ENCODE measurements at places on chromosomes 5 and 9. TPM values are rescaled to one million over a fixed set of nuclear protein-coding genes. Genes with fewer than 3 reads are reported as not detected.

- DNase-seq, result no peak
Observed at GRCh38 chr5:107112216-107112615, 558.5 kb downstream of the EFNA5 start.

GRCh38 chr5:141657404-141657803, 6.2 kb upstream of the FCHSD1 start:
- DNase-seq, result no peak

DNA sequence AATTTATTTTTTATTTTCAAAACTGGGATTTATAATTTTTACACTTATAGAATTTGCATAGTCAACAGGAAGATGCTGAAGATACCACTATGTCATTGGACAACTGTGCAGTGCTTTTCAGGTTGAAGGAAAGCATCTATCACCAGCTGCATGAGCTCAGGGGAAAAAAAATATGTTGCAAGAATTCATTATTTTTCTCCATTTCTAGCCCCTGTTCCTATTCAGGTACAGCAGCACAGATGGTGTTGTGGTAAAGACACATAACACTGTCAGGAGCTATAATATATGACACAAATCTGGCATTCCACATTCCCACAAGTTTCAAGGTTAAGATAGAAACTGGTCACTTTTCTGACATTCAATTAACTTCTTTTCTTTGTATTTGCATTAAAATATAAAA, 1088.6 kb downstream of the MAT2B start:
- no peak for DNase-seq

DNA sequence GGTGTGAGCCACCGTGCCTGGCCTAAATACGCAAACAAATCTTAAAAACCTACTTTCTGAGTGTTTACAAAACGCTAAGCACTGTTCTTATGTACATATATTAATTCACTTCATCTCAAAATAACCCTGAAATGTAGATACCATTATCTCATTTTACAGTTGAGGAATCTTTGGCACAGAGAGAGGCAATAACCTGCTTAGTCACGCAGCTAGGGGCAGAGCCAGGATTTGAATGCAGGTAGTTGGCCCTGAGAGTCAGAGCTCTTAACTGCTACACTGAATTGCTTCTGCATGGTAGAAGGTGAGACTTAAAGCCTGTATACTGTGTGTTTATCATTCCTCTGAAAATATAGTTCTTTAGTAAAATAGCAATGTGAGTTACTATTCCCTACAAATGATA, 21.9 kb downstream of the ARHGEF37 start:
- DNase-seq, result no peak

DNA sequence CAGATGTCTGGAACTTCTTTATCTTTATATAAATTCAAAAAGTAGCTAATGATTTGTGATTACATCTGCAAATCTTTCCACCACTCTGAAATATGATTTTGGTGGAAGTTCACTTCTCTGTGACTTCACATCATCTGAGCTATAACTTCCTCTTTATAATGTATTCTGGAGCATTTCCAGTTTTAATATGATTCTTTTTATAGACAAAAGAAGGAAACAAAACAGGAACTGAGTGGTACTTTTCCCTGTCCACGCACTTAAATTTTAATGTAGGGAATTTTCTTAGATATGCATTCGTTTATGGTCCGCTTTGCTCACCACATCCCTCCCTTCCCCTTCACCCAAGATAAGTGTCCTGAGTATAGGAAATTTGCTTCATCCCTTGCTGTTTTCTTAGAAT, 333.5 kb downstream of the CHSY3 start:
- DNase-seq, result no peak

DNA sequence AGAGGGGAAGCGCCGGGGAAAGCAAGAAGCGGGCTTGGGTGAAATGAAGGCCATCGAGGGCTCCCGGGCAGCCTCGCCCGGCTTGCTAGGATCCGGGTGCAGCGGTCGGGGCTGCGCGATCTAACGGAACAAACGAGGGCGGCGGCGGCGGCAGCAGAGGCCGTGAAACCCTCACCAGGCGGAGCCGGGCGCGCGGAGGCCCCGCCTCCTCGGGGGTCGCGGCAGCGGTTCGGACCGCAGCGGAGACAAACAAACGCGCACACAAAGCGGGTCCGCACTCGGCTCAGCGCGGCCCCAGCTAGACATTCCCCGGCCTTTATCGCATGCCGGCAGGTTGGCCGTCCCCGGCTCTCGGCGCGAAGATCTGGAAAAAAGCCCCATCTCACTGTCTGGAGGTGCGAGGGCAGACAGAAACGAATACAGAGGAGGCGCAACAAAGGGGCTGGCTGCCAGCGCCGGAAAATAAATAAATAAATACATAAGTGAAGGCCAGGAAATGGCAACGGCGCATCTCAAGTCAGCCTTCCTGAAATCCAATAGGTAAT, 10.5 kb upstream of the TRIM36 start:
- no peak for DNase-seq

GRCh38 chr9:92607088-92607487, 62.8 kb downstream of the IPPK start:
- DNase-seq, result no peak

GRCh38 chr5:172312286-172312685, 28.7 kb upstream of the UBTD2 start:
- DNase-seq, result no peak

DNA sequence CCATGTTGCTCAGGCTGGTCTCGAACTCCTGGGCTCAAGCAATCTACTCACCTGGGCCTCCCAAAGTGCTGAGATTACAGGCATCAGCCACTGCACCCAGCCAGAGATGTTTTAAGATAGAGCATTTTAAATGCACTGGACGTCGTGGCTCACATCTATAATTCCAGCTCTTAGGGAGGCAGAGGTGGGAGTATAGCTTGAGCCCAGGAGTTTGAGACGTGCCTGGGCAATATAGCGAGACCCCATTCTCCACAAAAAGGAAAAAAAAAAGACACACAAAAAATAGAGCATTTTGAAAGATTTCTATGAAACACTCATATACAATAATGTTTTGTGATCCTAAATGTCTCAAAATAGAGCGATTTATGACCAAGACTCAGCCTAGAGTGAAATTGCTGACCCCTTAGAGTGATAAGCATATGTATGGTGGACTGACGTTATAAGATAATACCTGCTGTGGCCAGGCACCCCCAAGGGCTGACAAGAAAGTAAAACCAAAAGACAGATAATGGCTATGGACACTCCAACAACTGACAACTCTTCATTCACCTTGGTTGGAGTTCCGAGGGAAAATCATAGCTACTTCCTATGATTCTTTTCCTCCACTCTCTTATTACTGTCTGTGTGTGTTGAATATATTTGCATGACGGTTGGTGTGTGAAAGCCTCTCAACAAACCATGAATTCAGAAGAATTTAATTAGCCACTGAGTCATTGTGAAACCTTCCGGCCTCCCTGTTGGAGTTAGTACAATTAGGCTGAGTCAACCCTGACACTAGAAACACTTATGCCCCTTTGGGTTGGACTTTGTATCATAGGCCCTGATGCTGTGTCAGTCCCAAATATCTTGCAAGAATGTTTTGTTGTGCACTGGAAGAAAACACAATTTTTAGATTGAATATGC, 526.5 kb upstream of the NUDT12 start:
- no peak for DNase-seq

DNA sequence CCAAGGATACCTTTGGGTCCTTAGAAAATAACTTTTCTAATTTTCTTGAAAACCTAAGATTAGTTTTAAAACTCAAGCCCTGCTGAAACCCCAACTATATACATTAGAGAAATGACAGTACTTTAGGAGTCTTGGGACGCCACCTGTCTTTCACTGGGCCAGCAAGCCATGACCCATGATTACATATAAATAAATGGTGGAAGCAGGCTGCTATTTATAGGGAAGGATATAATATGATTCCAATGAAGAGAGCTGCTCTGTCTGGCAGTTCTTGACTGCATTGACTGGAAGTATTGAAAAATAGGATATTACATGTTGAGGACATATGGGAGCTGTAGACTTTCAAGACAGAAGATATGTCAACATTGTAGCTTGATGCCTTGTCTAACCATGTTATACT, 7.3 kb downstream of the JMY start:
- no peak for DNase-seq

GRCh38 chr9:37221489-37222106, 101.2 kb downstream of the ZCCHC7 start:
- no peak for DNase-seq

- DNase-seq, result no peak
Observed at GRCh38 chr5:57327561-57328367, 153.9 kb downstream of the GPBP1 start.

DNA sequence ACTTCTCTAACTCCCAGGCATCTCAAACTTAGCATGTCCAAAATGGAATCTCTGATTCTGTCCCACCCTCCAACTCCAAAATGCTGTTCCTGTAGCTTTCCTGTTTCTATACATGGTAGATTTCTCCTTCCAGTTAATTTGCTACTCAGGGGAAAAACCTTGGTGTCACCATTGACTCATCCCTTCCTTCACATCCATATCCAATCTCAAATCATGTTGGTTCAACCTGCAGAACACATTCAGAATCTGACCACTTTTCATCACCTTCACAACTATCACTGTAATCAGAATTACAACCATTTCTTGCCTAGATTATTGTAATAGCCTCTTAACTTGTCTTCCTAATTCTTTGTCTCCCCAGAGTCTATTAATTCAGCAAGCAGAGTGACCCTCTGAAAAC, 10.8 kb downstream of the RIOK2 start:
- DNase-seq, result no peak

GRCh38 chr5:168301593-168302390, 10.3 kb downstream of the WWC1 start:
- no peak for DNase-seq

DNA sequence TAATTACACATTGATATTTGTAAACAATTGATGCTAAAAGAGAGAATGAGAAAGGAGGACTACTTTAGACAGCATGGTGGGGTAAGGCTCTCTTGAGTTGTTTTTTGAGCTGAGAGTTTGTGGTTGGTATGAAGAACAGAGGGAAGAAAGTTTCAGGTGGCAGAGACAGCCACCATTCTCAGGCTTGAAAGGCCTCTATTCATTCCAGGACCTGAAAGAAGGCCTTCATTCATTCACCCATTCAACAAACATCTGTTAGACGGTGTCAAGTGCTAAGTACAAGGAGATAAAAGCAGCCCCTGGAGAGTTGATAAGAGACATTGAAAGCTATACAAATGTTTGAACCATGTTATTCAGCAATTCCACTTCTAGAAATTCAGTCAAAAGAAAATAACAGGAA, 21.7 kb upstream of the ADAM19 start:
- DNase-seq, result no peak

DNA sequence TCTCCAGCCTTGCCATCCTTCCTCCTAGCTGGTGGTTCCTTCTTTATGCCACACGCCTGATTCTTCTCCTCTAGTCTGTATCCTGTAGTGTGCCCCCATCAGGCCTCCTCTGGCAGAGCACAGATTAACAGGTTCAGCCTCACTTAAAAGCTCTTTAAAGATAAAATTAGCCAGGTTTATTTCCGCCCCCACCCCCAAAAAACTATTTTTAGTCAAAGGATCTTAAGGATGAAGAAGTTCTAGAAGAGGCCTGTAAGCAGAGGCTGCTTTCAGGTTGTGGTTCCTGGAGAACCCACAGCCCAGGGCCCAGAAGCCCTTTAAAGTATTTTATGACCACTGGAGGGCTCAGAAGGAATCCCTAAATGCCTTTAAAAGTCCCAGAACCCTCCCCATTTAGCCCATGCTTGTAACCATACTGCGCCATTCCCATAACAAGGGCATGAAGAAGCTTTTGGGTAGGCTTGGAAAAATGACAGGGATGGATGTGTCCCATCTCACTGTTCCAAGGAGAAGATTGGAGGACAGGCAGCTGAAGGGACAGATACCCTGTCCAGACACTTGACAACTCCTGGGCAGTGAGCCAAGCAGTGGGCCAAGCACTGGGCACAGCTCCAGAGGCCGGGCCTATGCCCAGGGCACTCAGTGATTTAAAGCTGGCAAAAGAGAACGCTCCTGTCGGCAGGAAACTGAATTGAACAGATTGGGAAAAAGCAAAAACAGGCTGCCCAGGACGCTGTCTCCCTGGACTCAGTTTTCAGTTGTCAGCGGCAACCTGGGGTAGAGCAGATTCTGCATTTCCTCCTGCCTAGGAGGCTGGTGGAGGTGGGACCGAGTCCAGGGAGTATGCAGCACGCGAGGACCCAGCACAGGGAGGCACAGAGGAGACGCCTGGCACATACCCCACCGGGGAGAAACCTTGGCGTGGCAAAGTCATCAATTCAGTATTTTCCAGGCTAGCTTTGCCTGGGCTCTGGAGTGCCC, 106.3 kb upstream of the SSBP2 start:
- DNase-seq, result peak; percentile 28

- DNase-seq, result no peak
Observed at GRCh38 chr5:62199792-62200716, 106.0 kb upstream of the KIF2A start.

DNA sequence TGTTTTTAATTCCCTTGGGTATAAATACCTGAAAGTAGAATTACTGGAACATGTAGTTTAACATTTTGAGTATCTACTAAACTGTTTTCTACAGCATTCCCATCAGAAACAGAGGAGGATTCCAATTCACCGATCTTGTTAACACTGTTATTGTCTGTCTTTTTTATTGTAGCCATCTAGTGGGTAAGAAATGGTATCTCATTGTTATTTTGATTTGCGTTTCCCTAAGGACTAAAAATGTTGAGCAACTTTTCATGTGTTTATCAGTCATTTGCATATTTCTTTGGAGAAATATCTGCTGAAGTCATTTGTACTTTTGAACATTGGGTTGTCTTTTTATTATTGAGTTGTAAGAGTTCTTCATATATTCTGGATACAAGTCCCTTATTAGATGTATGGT, 135.2 kb upstream of the NFIL3 start:
- DNase-seq, result no peak

DNA sequence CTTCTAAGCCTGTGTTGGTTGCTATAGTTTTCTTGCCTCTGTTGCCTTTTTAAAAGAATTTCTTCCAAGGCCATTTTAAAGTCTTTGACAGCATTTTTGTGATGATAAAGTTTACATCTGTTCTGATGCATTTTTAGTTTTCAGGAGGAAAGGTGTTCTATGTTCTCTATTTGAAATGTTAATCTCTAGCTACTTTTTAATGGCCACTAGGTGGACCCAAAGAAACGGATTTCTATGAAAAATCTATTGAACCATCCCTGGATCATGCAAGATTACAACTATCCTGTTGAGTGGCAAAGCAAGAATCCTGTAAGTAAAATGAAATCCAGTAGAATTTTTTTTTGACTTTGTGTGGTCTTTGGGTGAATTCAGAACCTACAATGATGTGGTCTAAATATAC, 60.2 kb downstream of the MELK start:
- no peak for DNase-seq

SV2C gene
- total RNA-seq, result 0.06 TPM

PCDHB15 gene
- 4.4 TPM for total RNA-seq

BHMT2 gene
- total RNA-seq, result 26.4 TPM

SVEP1 gene
- 465 TPM for total RNA-seq

Data from omental fat pad (tissue), 4 donors.